ENCODE measurements at places on chromosomes 4 and X. TPM values are rescaled to one million over a fixed set of nuclear protein-coding genes. Genes with fewer than 3 reads are reported as not detected.

DNA sequence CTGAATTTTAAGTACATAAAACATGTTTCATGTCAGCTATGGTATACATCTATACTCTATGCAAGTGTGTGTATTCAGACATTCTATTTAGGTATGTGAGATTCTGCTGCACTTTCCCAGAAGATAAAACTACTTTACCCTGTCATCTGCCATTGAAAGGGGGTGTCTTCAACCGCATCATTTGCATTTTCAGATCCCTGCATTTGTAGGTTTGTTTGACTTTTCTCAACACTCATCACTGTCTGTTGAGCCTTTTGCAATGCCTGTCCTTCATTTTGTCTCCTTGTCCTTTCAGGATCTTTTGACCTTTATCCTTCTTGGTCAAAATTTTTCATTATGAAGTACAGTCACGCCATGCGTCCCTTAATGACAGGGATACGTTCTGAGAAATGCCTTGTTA is 103.5 kb downstream of the TMA16 start:
- DNase-seq, result no peak

ITIH6 gene
- total RNA-seq, result not detected

MCUB gene
- total RNA-seq, result 9.7 TPM

GRCh38 chrX:110741213-110741796 is 54.3 kb downstream of the CHRDL1 start:
- no peak for DNase-seq
